Fibroblast of skin of right quadriceps (primary cell): ENCODE measurements at places on chromosomes 3 and 15.

- no peak for DNase-seq
Observed at GRCh38 chr3:14268897-14269296, 90.3 kb downstream of the LSM3 start.

DNA sequence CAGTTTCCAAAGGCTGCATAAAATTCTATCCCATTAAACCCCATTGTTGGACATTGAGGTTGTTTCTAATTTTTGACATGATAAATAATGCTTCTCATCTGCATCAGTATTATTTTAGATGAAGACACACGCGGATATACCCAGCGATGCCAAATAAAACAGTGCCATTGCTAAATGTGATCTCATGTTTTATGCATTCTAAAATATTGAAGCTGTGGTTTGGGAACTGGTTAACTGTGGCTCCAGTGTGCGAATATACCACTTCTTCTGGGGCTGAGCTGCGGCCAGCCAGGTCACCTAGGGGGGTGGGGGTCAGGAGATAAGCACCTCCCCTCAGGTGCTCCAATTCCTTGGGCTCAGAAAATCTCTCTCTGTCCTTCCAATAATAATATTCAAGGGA, 230.0 kb downstream of the ADAMTS9 start:
- DNase-seq = no peak

DNA sequence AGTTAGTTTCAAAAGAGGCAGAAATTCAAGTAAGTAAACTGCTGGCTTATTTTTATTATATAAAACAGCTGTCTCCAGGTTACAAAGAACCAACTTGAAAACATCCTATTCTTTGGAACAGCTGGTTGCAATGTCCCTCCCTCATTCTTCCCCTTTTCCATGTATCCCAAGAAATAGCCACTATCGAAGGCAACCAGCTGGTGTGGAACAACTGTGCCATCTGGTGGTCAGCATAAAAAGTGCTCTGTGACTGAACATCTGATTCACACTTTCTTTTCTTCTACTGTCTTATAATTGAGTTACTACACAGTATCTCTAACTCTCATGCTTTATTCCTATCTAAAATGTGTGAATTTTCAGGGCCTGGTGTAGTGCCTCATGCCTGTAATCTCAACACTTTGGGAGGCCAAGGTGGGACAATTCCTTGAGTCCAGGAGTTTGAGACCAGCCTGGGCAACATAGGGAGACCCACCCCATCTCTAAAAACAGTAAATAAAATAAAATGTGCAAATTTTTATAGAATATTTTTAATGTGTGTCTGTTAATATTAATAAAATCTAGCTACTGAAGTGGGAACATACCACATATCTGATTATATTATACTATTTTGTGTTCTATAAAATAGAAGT, 9.6 kb downstream of the OSBPL11 start:
- peak; percentile 70 for DNase-seq

DNA sequence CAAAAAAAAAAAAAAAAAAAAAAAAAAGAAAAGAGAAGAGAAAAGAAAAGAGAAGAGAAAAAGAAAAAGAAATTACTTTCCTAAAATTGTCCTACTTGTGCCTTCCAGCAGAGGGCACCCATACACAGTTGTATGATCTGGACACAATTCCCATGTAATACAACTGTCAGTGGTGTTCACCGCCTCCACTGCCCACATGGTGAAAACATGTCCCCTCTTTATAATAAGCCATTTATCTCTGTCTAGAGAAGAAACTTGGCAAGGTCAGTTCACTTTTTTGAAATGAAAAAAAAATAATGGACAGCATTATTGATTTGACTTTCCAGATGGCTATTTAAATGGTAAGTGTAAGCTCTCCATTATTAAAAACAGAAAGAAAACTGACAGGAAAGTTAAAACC, 459.4 kb downstream of the GBE1 start:
- peak; percentile 48 for DNase-seq

DNA sequence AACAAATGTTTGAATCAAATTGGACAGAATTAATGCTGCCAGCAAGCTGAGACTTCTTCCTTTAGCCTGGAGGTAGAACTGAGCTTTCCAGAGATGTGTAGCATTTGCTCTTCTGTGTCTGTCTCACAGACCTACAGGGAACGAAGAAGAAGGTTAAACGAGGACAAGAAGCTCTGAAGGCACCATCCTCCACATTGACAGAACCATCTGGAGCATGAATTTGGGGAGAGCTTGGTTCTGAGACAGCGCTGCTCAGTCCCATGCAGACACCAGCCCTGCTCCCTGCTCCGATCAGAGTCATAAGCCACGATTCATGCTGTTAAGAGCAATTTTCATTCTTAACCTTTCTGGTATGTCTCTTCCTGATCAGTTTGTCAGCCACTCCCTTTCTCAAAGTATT, 7.7 kb upstream of the KY start:
- no peak for DNase-seq

- no peak for DNase-seq
Observed at GRCh38 chr3:128970740-128971047, 23.2 kb downstream of the CFAP92 start.

DNA sequence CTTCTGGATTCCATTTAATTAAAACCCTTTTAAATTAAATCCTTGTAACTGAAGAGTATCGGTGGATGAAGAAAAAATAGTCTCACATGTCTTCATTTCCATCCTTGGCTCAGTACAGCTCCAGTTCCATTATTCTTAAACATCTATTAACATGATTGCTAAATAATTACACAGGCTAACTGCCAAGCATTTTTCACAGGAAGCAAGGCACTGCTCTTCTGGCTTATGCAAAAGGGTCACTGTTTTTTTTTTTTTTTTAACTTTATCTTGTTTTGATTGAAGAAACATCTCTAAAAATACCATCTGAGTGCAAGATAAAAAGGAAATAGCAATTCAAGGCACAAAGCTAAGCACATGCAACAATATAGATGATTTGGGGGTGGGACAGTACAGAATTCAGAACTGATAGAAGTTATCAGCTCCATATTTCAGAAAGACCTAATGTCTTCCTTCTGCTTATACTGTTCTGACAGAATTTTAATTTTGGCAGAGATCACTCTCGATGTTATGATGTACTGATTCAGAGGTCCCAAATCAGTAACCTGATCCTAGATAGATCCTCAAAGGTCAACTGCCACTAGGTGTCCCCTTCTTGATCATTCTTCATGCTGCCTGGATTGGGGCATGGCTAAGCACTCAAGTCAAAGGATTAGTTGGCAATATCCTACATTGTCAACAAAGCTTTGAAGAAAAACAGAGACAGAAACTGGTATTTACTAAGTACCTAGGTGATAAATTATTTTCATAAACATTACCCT, 57.8 kb upstream of the ACTC1 start:
- DNase-seq = peak; percentile 42

- DNase-seq = no peak
Observed at GRCh38 chr3:164004205-164004604, 1074.1 kb downstream of the SI start.

GRCh38 chr3:36933540-36934296, 11.1 kb downstream of the TRANK1 start:
- no peak for DNase-seq

DNA sequence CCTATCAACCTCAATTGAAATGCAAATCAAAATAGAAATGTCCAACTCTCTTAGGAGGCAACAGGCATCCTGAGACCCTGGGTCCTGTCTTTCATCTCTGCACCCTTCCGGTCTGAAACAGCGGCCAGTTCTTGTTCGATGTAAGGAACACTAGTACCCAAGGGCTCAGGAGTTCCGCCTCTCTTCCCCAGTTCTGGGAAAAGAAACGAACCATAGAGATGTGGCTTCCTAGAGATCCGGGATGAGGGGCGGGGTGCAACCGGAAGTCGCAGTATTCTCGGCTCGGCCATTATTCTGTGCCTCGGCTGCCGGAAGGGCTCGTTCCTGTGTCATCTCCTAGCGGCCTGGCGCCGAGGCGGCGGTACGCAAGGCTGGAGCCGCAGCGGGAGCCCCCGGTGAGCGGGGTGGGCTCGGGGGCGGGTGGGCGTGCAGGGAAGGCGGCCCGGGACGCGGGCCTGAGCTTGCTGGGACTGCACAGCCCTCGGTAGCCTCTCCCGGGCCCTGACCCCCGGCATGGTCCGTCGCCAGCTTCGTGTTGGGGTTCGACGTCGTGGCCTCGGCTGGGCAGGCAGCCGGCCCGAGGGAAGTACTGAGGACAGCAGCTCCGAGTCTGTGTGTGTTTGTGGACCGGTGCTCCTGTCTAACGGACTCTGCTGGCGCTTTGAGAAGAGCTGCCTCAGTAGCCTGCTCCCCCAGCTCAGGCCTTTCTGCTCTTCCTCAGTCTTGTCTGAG, at the start of gene ZNF197:
Gene ZNF197 (plus strand): TSS at position 288 of the 732 bp plus-strand sequence. CDS start 4,119 bp downstream, outside the sequence.
- peak; percentile 93 for DNase-seq

- DNase-seq = no peak
Observed at GRCh38 chr3:51997935-51998596, 2.4 kb upstream of the RPL29 start.
